GM06990 (cell line): ENCODE measurements at places on chromosomes 2 and 18.

DNA sequence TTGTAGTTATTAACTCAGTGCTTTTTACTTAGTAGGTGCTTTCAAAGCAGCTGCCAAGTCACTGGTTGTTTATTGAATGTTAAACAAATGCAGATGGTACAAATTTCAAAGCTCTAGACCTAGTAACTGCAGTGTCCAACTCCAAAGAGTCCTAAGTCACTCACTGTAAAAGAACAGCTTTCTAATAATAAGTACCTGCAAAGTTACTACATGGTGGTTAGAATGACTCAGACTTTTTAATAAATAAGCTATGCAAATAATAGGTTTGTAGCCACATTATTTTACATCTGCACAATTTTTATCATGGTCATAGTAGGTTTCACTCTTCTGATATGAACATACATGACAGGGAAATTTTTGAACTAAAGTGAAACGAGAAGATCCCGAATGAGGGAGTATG, 1620.4 kb upstream of the CELF4 start:
- no peak for DNase-seq

DNA sequence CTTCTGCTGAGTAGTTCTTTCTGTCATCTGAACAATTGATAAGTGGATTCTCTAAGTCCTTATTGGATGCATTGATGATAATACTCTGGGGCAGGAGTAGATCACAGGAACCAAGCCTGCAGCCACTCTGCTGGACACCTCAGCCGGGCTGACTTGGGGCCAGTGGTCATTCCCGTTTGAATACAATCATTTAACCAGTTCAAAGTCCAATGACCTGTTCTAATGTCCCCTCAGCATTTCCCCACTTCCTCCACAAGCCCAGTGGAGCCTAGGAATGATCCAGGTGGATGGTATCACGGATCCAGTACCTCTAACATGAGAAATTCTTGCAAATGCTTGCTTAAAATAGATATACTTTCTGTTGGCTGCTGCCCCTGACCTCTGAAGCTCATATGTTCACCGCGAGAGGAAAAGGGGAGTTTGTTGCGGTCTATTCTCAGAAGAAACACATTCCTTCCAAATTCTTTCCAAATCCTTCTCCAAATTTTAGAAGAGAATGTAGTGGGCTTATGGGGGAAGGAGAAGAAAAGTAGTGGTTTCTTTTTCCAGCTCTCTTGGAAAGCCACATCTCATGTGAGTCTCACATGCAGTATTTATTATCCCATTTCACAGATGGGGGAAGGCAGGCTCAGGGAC, 170.9 kb downstream of the INHBB start:
- no peak for DNase-seq

GRCh38 chr2:187105218-187105617, 256.2 kb upstream of the ZSWIM2 start:
- no peak for DNase-seq

DNA sequence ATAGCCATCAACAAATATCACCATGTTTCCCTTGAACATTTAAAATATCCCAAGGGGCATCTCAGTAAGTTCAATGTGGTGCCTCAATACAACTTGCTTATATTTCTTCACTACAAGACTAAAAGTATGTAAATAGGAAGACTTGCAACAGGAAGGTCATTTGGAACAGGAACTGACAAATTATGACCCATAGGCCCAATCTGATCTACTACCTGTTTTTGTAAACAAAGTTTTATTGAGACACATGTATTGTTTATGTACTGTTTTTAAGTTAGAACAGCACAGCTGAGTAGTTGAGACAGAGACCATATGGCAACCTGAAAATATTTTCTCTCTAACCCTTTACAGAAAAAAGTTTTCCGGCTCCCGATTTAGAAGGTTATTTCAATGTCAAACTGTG, 154.8 kb upstream of the TFPI start:
- DNase-seq = no peak

DNA sequence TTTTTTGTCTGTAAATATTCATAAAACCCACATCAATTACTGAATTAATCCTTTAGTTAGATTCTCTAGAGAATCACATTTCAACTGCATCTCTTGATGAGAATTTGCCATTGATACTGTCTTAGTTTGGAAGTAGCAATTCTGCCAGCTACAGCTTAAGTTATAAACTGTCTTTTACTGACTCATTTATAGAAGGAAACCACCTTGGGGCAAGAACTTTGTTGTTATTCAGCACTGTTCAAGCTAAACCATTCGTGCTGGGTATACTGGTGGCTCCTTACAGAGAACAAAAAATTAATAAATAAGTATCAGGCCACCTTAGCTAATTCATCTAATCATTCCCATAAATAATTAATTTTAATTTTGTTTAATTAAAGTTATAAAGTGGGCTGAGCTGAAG, 1082.6 kb upstream of the CELF4 start:
- DNase-seq = no peak

DNA sequence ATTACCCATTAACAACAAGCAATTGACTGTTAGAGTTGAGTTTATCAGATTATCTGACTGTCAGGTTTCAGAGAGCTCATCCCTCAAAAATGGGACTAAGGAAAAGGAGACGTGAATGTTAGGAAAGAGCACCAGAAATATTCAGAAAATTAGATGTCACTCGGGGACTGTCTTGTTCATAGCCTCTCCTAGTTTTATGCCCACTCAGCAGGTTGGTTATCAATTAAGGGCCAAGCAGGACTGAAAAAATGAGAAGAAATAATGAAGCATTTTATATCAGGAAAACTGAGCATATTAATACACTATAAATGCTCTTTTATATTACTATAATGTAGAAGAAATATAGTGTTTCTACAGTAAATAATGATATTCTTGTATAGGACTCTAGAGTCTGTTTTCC, 188.1 kb upstream of the NRXN1 start:
- DNase-seq = no peak
